ENCODE measurements at places on chromosomes 2 and 18. TPM values are rescaled to one million over a fixed set of nuclear protein-coding genes. Genes with fewer than 3 reads are reported as not detected.

Gene TMEM37
- 9.6 TPM for total RNA-seq

GRCh38 chr18:62634458-62634857 lies 80.9 kb upstream of the PHLPP1 start:
- no peaks in the 10 kb centered on the region for H3K27me3 ChIP-seq
- H3K36me3 ChIP-seq: no peaks in the 10 kb centered on the region
- H3K4me3 ChIP-seq: no peak overlapping the region
- peaks cover 10% of the 10 kb centered on the region for H3K4me1 ChIP-seq
- no peak for DNase-seq

DNA sequence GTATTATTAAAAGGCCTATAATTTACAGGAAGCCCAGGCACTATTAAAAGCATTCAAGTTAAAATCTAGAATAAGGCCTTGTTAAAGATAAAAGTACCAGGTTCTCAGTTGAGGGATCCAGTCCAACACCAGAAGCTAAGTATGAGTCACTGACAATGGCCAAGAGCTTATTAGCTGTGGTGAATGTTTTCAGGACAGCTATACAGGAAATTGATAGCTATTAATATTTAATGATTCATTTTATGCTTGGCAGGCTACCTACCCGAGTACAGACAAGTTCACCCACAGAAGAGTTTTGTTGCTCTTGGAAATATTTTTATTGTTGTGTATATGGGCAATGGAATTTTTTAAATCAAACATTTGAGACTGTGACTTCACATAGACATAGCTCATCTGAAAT lies 729.6 kb upstream of the ZNF804A start:
- H3K4me1 ChIP-seq: no peaks in the 10 kb centered on the region
- no peaks in the 10 kb centered on the region for H3K27me3 ChIP-seq
- H3K36me3 ChIP-seq: no peaks in the 10 kb centered on the region
- no peak overlapping the region for H3K27ac ChIP-seq
- no peak overlapping the region for H3K4me3 ChIP-seq
- no peak for DNase-seq

DNA sequence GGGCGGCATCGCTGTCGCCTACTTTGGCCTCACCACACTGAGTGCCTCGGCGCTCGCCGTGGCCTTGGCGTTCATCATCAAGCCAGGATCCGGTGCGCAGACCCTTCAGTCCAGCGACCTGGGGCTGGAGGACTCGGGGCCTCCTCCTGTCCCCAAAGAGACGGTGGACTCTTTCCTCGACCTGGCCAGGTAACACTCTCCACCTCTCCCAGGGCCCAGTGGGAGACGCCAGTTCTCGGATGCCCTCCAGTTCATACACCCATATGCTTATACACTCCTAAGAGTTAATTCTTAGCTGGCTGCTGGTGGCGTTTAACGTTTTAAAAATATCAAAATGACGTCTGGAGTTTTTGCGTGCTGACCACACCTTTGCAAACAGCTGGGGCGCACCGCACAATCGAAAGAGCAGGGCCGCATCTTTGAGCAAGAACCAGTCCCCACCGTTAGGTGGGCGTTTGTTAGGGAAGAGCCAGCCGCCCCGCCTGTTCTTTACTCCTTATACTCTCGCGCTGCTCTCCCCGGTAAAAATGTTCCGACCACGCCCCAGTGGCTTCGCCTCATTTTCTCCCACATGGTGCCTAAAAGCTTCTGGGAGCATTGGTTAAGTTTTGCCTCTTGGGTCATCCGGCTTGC lies 899 bp downstream of the SLC1A4 start:
- peaks cover 63% of the 10 kb centered on the region for H3K27me3 ChIP-seq
- H3K36me3 ChIP-seq: no peaks in the 10 kb centered on the region
- peaks cover 19% of the 10 kb centered on the region for H3K4me1 ChIP-seq
- peak; percentile 26 for DNase-seq

Gene PIEZO2
- 10.7 TPM for total RNA-seq

Data from WTC11 (cell line).